Urinary bladder (tissue), 4 donors: ENCODE measurements at places on chromosomes 16 and 17.
A peak's percentile ranks its signal among the peaks of the same experiment; 100 is the strongest.

DNA sequence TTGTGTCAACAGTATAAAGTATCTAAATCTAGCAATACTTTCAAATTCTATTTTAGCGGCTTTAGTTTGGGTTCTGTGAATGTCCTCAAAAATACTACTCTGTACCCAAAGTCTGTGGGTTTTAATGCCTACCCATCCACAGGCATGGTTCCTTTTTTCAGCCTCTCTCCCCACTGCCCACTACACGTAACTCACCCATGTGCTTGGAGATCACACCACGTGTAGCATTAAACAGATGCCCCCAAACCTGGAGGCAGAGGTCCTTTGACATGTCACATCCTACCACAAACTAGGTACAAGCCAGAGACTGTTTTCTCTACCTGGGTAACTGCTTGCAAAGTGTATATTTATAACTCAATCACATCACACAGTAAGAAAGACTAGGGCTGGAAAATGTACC lies 5.4 kb downstream of the DYNC1LI2 start:
- no peak for DNase-seq

DNA sequence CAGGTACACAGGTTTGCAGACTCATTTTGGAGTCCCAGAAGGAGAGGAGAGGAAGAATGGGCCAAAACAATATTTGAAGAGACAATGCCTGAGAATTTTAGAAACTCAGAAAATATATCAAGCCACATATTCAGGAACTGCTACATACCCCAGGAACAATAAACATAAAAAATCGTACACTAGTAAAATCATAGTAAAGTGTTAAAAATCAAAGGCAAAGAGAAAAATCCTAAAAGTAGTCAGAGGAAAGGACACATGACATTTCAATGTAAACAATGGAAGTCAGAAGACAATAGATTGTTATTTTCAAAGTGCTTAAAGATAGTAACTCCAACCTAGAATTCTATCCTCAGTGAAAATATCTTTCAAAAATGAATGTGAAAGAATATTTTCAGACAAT lies 28.5 kb upstream of the NACA2 start:
- DNase-seq: no peak

- DNase-seq: no peak
Observed at GRCh38 chr17:27518545-27519521, 62.6 kb downstream of the KSR1 start.

DNA sequence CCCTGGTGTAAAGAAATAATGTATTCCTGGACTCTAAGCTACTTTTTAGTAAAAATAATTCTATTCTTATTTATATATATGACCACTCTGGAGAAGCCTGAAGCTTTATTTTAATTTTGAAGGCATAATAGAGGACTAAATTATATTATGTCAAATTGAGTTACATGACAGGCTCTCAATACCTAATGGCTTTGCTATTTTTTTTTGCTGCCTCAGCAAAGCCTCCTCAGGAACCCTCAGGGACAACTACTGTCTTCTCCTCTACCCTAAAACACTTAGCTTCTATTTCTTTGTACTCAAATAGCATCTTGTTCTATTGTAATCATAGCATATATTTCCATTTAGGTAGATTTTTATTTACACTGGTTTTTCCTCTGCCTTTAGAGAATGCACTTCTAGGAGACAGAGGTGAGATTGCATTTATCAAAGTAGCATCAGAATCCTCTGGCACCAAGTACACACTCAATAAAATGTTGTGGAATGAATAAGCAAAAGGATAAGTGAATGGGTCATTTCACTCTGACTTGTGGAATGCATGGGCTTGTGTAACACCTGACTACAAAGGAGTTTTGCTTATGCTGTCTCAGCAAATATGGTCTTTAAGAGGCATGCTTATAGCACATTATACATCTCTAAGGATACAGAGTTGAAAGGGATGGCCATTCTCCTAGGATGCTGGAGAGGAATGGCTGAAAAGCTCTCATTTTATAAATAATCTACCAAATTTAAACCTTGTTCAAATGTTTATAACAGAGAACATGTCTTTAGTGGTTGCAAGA lies 605.2 kb downstream of the KCNJ2 start:
- no peak for DNase-seq

GRCh38 chr17:17575360-17576251 lies 15.9 kb downstream of the PEMT start:
- peak; percentile 59 for DNase-seq

GRCh38 chr16:56691885-56692284 lies 9.6 kb downstream of the MT1X start:
- peak; percentile 37 for DNase-seq

DNA sequence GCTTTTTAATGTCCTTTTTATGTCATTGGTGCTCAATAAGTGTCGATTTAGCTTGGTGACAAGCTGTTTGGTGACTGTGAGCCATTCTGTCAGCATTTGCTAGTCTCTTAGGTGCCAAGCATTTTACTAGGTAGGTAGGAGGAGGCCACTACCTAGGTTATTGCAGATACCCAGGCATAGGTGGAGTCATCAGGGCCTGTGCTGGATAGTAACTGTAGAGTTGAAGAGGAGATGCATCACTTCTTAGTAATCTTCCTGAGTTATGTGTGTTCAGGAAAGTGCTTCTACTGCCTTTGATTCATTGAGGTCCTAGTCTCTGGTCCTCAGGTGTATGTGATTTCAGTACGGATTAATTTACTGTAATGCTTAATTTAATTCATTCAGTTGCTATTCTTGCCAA lies 17.7 kb downstream of the USP10 start:
- no peak for DNase-seq

DNA sequence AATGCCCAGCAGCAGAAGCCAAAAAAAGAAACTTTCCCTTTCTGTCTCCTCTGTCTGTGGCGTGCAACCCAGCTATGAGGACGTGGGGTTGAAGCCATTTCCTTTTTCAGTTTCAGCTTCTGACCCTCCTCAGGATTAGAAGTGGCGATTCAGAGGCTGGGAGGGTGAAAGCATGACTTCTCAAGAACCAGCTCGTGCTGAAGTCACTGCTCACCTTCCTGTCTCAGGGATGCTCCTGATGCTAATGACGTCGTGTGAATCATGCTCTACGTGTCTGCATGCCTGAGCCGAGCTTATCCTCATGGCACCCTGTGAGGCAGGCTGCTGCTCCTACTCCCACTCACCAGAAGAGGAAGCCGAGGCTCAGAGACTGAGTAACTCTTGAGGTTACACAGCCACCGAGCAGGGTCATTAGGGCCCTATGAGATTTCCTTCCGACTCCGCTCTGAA lies 5.7 kb upstream of the LPO start:
- no peak for DNase-seq

DNA sequence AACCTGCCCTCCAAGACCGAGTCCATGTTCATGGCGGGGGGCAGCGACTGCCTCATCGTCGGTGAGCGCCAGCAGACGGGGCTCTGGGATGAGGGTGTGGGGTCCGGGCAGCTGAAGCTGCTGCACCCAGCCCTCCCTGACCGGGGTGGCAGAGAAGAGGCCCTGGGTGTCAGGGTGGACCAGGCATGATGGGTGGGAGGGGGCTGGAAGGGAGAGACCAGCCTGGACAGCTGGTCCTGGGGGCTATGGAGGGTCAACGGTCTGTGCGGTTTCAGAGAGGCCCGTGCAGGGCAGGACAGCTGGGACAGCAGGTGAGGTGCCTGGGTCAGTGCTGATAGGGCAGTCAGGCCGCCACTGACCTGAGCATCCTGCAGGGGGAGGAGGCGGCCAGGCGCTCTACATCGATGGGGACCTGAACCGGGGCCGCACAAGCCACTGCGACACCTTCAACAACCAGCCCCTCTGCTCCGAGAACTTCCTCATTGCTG lies 13.3 kb upstream of the ATP6V0C start:
- no peak for DNase-seq

GRCh38 chr16:31476303-31477219 lies 4.6 kb downstream of the TGFB1I1 start:
- DNase-seq: no peak

DNA sequence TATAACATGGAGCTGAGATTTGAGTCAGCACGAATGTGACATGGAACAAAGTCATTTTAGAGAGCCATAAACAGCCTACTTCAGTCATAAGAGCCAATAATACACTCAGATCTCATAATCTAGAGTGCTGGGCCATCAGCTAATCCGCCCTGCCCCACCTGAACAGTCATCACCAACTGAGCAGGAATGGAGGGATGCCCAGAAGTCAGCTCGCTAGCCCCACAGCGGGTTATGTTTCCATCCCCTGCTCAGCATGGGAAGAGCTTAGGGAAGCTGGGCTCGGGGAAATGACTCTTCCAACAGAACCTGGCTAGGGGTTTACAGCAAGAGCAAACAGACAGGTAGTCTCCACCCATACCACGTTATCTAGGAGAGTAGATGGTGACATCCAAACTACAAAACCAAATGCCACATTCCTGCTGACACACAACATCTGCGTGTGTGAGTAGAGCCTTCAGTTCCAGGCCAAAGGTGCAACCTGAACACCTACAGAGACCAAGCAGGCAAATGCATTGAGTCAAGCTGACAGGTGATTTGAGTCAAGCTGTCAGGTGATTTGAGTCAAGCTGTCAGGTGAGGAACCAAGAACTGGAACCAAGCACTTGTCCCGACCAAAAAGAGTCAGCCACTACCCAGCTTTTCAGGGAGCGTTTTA lies 2.0 kb downstream of the TMEM11 start:
- DNase-seq: no peak

DNA sequence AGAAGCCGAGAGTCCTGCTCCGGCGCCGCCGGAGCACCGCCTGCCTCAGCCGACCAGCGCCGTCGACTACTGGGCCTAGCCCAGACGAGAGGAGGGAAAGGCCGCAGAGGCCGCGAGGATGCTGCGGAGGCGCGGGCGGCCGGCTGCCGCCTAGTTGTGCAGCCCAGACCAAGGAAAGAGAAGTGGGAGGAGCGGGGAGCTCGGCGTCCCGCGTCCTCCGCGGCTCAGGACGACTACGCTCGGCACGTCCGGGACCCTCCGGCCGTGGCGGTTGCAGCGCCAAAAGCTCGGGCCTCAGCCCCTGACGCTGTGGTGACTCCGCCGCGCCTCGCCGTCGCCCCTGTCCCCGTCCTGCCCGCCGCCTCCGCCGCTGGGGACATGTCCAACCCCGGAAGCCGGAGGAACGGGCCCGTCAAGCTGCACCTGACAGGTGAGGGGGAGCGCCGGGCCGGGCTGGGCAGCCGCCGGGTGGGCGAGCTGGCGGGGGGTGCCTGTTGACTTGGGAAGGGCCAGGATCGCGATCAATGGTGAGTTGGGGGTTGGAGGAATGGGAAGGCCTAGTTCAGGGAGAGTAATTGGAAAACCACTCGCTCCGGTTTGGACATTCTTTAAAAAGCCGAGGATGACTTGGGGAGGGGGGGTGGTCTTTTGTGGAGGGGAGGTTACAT lies 37.7 kb downstream of the RNF135 start:
- DNase-seq: peak; percentile 7

DNA sequence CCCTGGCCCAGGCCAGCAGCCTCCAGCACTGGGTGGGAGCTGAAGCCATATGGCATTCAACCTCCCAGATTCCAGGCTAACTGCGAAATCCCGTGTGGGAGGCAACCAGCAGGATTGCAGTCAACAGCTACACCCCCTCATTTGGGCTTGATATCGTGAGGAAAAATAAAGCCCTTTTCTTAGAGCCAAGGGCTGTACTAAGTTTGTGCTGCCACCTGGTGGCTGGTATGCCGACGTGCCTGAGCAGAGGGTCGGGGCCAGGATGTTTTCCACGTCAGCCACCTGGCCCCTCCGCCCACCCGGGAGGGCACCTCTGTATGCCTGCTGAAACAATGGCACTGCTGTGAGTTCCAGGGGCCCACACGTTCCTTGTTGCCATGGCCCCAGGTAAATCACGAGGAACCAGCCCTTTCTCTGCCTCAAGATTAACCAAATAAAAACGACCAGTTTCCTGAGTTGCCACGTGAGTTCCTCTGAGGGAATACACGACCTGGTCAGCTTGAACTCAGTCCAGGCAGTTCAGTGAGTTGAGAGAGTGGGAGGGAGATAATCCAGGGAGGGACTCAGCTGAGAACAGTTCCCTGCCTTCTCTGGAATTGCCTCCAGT lies 9.0 kb downstream of the TMEM98 start:
- DNase-seq: no peak

DNA sequence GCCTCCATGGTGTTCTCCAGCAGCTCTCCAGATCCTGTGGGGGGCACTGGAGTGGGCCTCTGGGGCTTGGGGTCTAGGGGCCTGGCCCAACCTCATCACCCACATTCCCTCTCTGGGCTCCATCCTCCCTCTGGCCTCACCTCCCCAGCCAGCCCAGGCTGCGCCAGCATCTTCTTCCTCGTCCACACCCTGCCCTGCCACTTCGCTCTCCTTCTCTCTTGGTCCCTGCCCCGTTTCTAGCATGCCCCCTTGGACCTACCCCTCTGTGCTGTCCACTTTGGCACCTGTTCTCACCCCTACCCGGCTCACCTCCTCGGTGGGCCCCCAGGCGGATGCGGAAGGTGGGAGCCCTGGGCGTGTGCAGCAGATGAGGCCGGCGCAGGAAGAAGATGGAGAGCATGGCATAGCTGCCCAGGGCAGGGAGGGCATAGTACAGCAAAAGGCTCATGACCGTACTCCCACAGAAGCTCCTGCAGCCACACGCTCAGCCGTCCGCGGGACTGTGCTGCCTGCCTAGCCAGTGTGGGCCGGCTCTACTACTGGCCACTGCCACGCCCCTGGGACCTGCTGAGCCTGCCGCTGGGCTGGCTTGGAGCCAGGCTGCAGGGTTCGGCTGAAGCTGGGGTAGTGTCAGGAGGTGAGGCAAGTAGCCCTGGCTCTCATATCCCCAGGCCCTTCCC lies at the start of gene GDPD3:
Gene GDPD3, minus strand, starts transcription at position 507 of the 680 bp plus-strand sequence. Its CDS starts 59 bp downstream, at position 448.
- no peak for DNase-seq

GRCh38 chr16:75387951-75388350 lies 45.4 kb downstream of the CFDP1 start:
- DNase-seq: no peak

GRCh38 chr17:15288859-15289258 lies 23.7 kb upstream of the PMP22 start:
- DNase-seq: no peak

DNA sequence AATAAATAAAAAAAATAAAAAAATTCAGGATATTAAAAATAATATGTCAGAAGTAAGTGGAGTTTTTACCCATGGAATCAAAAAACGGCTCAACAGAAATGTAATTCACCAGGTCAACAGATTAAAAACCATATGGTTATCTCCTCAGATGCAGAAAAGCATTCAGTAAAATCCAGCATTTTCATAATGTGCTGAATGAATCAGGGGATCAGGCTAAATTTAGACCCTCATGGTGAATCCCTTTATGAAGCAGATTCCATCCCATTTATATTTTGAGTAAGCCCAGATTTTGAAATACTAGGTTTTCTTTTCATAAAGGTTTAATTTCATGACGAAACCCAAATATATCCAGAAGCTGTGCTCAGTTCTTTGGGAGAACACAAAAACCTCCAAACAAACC lies 84.4 kb downstream of the OR1D5 start:
- DNase-seq: no peak

GRCh38 chr16:69514356-69514755 lies 51.4 kb upstream of the NFAT5 start:
- no peak for DNase-seq

- no peak for DNase-seq
Observed at GRCh38 chr17:40063187-40063771, 514 bp downstream of the THRA start.

- peak; percentile 87 for DNase-seq
Observed at GRCh38 chr16:53099318-53100130, 44.7 kb downstream of the CHD9 start.

- DNase-seq: no peak
Observed at GRCh38 chr17:11916091-11916490, 81.2 kb downstream of the ZNF18 start.

- DNase-seq: no peak
Observed at GRCh38 chr16:13982451-13982850, 62.5 kb downstream of the ERCC4 start.
